Esophagus squamous epithelium (tissue), 5 donors: ENCODE measurements at places on chromosomes 12 and 14. TPM values are rescaled to one million over a fixed set of nuclear protein-coding genes. Genes with fewer than 3 reads are reported as not detected.

The OTX2 gene
- not detected for total RNA-seq

The DHRS2 gene
- 0.19 TPM for total RNA-seq

The GPR137C gene
- 0.21 TPM for total RNA-seq

The FGF6 gene
- total RNA-seq, result not detected

The SLC25A47 gene
- not detected for total RNA-seq
